ENCODE measurements at places on chromosomes 5 and 9.

- no peak for DNase-seq
These were observed 48.9 kb upstream of the PPARGC1B start for GRCh38 chr5:149681252-149681651.

DNA sequence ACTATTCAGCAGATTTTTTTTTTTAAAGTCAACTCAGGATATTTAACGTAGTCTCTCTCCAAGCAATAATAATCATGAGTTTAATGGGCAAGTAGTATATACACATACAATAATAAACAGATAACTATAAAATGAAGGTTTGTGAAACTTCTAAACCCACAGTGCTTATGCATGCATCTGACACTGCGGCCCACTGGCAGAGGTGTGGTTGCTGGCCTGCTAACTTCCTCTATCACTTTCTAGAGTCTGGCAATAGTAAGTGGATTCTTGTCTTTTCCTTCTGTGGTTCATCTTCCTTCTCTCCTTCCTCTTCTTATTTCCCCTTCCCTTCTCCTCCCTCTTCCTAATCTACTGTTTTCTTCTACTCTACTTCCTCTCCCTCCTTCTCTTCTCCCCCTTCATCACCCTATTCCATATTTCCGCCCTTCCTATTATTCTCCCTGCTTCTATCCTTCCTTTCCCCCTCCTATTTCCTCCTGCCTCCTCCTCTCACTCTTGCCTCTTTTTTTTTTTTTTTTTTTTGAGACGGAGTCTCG, 18.6 kb upstream of the AGXT2 start:
- no peak for DNase-seq

DNA sequence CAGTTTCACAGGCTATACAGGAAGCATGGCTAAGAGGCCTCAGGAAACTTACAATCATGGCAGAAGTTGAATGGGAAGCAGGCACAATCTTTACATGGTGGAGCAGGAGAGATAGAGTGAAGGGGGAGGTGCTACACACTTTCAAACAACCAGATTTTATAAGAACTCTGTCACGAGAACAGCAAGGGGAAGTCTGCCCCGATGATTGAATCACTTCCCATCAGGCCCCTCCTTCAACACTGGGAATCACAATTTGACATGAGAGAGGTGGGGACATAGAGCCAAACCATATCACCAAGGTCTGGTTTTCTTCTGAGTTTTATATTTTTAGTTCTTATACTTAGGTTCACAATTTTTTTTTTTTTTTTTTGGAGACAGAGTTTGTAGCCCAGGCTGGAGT, 16.1 kb downstream of the ZCCHC9 start:
- no peak for DNase-seq

- DNase-seq = no peak
These were observed 1585.2 kb downstream of the EFNA5 start for GRCh38 chr5:106085556-106085955.

DNA sequence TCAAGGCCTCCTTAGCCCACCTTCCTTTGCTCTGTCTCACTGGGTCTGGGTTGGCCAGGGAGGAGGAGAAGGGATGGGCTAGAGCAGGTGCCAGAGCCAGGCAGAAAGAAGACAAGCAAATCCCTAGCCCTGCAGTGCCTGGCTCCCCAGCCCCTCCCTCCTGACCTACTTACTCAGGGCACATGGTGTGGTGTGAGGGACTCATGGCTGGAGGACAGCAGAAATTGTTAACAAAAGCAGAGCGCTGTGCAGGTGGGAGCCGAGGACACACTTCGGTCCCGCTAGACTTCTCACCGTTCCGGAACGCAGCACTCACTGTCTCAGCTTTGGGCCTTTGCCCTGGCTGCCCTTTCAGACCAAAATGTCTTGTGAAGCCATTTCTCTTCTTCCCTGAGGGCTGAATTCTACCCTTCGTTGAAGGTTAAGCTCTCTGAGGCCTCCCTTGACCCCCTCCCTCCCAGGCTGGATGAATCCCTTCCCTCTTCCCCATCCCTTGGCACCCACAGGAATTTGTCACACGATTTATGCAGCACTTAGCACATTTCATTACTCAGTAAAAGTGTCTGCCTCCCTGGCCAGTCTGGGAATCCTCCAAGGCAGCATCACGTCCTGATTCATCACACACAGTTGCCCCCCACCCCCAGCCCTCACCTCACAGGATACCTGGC, 263.9 kb upstream of the TRPC7 start:
- no peak for DNase-seq

GRCh38 chr9:107948601-107949000, 459.0 kb upstream of the KLF4 start:
- DNase-seq = no peak

DNA sequence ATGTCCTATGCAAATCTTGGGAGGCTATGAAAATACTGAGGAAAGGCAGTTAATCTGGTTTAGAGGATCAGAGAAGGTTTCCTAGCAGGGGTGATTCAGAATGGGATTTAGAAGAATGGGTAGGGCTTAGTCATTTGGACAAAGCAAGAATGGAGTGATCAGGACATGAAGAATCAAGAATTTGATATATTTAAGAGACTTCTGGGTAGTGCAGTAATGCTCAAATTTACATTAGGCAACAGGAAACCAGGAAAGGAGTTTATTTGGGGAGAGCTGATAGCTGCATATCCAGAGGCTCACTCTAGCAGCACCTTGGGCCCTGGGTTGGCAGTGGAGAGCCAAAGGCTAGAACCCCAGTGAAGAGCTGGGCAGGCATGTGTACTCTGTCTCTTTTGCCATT, 78.9 kb upstream of the PAPPA start:
- DNase-seq = no peak

GRCh38 chr9:82052081-82052480, 63.5 kb downstream of the SPATA31D1 start:
- no peak for DNase-seq

GRCh38 chr5:106818552-106818951, 852.2 kb downstream of the EFNA5 start:
- no peak for DNase-seq
